ENCODE measurements at places on chromosomes 3 and 15.

- DNase-seq = peak; percentile 15
These were observed 30.4 kb downstream of the NXPE3 start for GRCh38 chr3:101809178-101810021.

DNA sequence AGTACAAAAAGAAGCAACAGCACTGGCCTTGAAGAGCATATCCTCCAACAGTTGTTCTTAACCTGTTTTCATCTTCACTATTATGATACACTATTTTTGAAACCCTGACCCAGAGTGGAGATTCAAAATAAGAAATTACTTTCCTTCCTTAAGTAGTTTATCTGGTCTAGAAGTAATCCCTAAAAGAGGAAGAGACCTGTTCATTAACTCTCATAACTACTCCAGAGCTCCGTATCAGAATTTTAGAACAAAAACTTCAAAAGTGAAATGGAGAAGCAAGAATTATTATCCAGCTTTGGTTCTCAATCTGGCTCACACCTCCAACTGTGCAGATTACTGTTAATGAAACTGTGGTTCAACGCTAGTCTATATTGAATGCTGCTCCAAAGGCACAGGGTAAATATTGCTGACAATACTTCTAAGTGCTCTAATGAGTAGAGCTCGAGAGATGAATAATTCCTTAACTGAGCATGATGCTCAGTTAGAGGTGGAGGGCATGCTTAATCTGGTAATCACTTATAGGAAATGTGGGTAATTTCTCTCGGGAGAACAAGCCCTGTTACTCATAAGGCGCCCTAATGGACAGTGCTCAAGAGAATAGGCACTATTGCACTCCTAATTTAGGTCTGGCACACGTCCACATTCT lies 5.2 kb downstream of the LCMT2 start:
- DNase-seq = no peak

GRCh38 chr3:50154840-50155490 lies at the start of gene SEMA3F:
SEMA3F (plus strand) TSS chr3:50155324; CDS start chr3:50159623, 4,299 bp downstream.
- peak; percentile 34 for DNase-seq

- no peak for DNase-seq
These were observed 35.6 kb downstream of the NSUN3 start for GRCh38 chr3:94098452-94098851.

GRCh38 chr15:83278191-83278590 lies 6.3 kb downstream of the BNC1 start:
- no peak for DNase-seq

GRCh38 chr3:109963831-109964230 lies 626.5 kb upstream of the DPPA4 start:
- DNase-seq = no peak

DNA sequence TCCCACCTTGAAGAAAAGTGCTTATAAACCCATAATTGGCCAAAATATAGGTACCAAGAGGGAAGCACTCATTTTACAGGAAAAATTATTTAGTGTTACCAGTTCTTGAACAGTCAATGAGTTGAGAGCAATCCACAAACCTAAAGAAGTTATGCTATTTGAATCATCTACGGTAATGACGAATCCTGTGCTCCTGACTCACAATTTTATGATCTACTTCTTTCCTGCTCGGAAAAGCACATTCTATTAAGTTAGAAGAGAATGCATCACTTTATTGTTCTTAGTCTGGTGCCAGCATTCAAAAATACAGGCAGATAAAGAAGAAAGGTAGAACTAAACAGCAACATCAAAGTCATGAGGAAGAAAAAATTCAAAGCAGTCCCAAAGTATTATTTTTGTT lies 33.2 kb downstream of the CHRM5 start:
- DNase-seq = no peak

DNA sequence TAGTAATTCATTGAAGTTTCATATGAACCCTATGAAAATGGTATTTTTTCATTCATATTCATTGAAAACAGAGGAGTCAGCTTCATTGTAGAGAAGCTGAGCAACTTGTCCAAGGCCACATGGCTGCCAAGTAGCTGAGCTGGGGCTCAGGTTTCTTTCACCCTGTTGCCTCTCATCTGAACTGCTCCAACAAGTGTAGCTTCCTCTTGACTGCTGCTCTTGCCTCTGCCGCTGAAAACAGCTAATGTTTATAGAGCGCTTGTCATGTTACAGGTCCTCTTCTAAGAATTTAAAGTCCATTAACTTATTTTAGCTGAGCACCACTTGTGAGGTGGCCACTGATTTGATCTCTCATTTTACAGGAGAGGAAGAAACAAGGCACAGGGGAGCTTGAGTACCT lies 81.1 kb downstream of the PDCD6IP start:
- DNase-seq = no peak
